ENCODE measurements at places on chromosomes 1 and 21.
A peak's percentile ranks its signal among the peaks of the same experiment; 100 is the strongest.

DNA sequence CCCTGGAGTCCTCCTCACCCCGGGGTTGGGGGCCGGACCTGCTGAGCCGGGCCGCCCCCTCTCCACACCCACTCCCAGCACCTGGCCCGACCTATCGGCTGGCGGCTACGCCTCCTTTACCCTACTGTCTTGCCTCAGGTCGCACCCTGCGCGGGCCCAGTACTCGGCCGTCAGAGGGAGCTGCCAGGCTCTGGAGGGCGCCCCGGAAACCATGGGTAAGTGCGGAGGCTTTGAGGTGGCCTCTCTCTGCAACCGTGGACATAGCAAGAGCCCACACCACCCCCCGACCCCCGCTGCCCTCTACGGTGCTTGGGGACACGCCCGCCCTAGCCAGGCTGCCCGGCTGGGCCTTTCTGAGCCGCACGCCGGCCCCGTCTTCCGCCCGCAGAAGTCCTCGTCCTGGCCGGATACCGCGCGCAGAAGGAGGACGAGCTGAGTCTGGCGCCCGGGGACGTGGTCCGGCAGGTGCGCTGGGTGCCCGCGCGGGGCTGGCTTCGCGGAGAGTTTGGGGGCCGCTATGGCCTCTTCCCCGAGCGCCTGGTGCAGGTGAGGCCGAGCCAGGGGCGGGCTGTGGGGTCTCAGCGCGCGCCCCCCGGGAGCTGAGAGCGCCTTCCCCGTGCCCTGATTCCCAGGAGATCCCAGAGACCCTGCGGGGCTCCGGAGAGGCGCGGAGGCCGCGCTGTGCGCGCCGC is at the start of gene SH3D21:
Gene SH3D21, plus strand, starts transcription at position 159 of the 692 bp plus-strand sequence. Its CDS starts 53 bp downstream, at position 212.
- peak; percentile 46 for DNase-seq

DNA sequence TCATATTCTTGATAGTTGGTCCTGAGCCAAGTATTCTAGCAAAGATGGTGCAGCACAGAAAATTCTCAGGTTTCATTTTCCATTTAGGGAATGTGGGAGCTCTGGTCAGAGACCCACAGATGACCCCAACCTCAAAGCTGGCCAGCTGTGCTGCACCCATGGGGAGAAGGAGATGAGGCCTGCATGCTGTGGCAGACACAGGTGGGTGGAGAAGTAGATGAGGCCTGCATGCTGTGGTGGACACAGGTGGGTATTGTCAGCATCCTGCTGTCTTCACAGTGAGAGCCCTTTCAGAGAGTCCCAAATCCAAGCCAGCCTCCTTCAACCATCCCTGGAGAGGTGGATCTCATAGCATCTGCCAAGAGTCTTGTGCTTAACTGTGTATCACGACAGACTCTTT is 77.7 kb downstream of the DSCAM start:
- DNase-seq = no peak

GRCh38 chr1:227841096-227841495 is 25.6 kb downstream of the PRSS38 start:
- no peak for DNase-seq

DNA sequence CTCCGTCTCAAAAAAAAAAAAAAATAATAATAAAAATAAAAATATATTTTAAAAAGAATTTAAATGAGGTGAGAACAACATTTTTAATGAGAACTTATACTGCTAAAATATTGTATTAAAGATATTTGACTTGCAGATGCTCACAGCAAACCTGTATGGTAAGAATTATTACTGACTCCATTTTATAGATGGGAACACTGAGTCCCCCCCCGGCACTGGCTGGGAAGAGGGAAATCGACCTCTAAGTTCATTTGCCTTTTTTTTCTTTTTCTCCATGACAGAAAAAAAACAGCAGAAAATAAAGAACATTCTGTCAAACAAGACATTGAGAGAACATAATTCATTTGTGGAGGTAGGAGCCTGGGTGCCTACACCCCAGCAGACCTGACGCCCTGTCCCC is 13.4 kb upstream of the PADI6 start:
- DNase-seq = no peak

DNA sequence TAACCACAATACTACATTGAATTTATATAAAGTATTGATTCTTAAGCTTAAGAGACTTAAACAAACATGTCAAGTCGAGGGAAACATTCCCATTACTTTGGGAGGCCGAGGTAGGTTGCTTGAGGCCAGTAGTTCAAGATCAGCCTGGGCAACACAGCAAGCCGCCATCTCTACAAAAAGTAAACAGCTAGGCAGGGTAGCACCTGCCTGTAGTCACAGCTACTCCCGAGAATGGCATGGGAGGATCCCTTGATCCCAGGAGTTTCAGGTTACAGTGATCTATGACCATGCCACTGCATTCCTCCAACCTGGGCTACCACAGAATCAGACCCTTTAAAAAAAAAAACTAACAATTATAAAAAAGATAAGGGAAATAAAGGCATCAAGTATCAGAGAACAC is 50.4 kb downstream of the EIF4G3 start:
- DNase-seq = no peak

DNA sequence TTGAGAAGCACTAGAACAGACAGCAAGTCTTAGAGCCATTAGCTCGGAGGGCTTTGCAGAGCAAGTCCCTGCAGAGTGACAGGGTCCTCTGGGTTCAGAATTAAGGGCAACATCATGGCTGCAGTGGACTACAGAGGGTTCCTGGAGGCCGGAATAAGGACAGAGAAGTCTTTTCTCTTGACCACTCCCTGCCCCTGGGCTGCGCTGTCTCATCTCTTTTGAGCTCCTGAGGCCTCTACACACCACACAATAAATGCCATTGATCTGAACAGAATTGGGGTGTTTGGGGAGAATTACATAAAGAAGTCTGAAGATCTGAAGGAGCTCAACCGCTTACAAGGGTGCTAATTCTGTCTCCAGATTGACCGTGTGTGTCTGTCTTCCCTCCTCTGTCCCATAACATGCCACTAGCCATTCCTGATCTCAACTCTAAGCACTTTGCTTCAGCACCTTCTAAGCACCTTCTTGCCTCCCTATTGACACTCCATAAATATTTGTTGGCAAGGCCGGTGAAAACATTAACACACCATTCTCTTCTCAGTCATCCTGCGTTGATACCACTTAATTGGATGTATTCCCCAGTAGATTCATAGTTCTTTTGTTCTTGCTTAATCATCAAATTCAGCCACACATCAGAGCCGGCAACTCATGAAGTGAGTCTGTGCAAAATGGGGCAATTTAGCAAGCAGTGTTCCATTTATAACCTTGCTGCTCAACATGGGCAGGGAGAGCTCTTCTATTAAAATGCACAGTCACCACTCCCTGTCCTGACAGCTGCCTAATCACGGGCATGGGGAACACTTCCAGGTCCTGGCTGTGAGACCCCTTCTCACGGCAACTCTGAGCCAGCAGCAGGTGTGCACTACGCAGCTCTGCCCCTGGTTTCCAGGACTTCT is 49.7 kb downstream of the NMNAT2 start:
- DNase-seq = no peak

DNA sequence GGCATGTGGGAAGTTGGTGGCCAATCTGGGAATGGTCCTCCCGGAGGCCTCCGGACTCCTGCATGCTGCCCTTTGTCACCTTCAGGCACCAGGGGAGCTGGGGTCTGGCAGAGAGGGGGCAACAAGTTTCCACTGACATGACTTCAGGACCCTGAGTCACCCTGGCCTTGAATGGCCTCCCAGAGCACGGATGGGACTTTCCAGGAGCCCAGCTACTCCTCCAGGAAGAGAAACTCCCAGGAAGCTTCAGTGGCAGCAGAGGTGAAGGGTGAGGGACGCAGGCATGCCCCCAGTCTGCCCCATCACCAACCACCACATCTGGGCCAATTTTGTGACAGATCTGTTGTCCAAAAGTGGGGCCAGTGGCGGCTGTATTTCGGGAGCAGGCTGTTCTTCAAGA is 55.9 kb upstream of the WASF2 start:
- no peak for DNase-seq

GRCh38 chr1:25530186-25531081 is 13.0 kb upstream of the LDLRAP1 start:
- no peak for DNase-seq

DNA sequence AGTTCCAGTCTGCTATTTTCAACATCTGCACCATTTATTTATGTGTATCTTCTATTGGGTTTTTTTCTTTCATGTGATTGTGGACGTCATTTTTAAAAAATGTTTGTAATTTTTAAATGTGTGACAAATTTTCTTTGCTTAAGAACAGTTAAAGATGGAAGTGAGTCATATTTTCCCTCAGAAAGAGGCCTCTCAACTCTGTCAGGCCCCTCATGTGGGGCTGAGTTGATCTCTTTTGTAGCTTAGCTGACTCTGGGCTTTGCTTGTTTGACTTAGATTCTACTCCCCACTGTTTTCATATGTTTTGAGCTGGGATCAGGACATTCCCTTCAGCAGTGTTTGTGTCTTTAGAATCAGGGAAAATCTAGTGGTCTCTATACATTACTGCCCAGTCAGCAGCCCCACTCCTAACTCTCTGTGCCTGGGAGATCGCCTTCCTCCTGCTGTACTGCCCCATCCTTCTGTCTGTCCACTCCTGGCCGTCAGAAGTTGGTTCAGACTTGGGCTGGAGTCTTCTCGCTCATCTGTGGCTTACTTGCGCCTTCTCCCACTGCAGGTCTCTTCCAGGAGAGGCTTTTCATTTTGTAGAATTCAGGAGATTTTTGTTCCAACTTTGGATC is 137.4 kb downstream of the DYRK1A start:
- DNase-seq = no peak

DNA sequence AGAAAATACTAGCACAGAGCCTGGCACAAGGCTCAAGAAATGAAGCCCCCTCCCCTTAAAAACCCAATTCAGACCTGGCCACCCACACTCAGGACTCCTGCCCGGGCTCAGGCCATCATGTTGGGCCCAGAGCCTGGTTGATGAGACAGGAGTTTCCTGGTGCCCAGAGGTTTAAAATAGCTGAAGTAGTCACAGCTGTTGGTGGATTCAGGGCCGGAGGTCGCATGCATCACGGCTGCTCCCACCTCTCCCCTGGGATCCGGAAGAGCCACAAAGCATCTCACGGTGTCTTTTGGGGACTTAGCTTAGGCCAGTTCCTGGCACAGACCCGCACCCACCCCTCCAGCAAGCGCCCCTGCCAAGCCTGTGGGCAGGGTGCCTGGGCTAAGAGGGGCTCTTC is 2.6 kb upstream of the PADI2 start:
- DNase-seq = no peak

- no peak for DNase-seq
These were observed 65.4 kb downstream of the LUZP1 start for GRCh38 chr1:23103001-23103889.

GRCh38 chr1:1116701-1117468 is 996 bp upstream of the C1orf159 start:
- no peak for DNase-seq

DNA sequence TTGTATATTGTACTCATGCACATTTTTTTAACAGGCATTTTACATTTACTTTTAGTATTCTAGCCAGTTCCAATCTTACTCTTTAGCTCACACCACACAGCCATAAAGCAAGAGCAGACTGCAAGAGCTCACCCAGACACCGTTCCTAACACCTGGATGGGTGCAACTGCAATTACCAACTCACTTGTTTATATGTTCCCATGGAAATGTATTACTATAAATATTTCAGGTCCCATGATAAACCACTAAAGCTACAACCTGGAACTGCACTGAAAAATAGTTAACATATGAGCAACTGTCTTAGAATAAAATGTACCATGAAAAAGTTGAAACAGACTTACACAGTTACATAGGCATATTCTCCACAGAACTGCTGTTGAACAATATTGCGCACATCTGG is 30.8 kb downstream of the USP48 start:
- no peak for DNase-seq

- no peak for DNase-seq
These were observed 10.2 kb downstream of the RPS6KA1 start for GRCh38 chr1:26539722-26540121.

- DNase-seq = no peak
These were observed 147.6 kb downstream of the ADSS2 start for GRCh38 chr1:244304156-244304555.

DNA sequence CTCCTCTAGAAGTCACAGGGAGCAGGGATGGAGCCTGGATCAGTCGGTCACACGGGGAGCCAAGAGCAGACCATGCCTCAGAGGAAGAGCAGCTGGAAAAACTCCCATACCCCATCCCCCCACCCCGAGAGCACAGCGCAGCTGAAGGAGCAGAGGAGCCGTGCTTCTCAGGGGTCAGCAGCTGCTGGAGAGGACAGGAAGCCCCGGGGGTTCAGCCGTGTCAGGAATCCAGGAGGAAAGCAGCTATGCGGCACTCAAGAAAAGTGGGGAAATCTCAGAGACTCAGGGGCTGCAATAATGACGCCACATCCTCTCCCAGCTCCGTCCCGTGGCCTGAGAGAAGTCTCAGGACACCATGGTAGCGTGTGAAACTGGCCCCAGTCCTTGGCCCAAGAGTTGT is 102.3 kb downstream of the NPHP4 start:
- DNase-seq = no peak

GRCh38 chr21:21236996-21237395 is 238.8 kb downstream of the NCAM2 start:
- no peak for DNase-seq

All from HAP-1 (cell line).